ENCODE measurements at places on chromosomes 1 and 21.

DNA sequence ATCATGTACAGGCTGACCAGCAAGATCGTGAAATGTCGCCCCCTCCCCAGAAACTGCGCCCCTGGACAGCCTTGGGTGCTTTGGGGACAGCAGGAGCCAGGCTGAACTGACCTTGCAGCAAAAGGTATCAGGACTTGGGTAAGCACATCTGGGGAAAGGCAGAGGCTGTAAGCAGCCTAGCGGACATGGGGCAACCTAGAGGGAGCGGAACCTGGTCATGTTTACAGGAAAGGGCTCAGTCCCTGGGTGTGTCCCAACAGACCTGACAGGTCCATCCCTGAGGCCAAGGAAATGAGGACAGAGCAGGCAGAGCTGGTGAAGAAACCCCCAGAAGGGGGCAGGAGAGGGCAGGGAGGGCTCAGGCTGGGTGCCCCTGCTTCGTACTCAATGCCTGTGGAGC lies 3.1 kb upstream of the S100A8 start:
- peak; percentile 70 for DNase-seq

DNA sequence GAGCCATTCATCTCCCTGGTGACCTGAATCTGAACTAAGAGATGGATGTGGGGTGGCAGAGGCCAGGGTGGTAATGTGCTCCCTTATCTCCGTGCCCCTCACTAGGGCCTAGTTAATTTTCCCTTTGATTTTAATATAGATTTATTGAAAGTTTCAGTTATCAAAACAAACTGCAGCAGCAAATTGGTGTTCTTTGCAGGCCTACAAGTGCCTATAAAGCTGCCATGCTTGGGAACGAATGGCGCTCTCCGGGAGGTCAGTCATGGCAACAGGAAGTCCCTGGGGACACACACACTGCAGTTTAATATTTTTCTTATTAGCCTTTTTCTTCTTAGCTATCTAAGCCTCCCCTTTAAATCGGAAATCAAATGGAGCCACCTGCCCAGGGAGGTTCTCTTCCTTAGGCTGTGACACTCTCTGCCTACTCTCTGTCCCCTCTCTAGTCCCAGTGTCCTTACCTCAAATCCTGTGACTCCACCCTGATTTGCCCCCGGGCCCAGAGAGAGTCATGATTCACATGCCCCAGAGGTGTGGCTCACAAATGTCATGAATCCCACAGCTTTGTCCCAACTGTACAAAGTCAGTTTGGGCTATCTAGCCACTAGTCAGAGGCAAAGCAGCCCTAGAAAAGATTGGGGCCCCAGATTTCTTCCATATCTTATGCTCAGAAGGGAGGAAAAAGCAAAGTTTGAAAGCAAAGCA lies 4.3 kb upstream of the ERI3 start:
- DNase-seq, result no peak

DNA sequence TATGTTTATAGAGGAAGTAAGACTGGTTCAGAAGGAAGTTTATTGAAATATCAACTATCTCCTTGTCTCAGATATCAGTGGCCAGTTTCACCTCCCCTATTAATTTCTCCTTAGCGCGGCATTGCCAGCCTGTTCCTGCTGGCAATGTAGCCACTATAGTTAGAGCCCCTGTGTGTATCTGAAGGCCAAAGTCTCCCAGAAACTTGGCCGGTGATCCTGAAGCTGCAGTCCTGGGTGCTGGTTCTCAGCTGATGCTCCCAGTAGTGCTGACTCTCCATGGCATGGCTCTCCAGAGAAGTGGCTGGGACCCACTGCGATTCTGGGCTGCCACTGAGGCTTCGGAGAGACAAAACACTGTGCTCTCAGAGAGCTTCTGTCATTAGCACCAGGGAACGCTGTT lies 59.9 kb downstream of the TNN start:
- DNase-seq, result no peak

DNA sequence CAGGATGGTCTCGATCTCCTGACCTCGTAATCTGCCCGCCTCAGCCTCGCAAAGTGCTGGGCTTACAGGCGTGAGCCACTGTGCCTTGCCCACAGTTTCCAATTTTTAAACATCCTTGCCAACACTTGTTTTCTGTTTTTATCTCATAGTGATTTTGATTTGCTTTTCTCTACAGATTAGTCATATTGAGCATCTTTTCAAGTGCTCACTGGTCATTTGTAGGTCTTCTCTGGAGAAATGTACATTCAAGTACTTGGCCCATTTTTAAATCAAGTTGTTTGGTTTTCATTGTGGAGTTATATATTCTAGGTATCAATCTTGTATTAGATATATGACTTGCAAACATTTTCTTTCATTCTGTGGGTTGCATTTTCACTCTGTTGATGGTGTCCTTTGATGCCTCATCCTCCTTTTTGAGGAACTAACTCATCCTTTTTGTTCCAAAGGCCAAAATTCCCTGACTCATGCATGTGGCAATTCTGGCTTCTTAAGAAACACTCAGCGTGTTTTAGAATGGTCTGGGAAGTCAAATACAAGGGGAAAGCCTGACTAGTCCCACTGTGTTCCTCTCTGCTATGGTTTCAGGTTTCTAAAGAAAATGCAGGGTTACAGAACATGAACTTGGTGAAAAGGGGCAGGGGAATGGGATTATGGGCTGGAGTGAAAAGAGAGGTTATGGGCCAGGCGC lies 37.3 kb downstream of the PTAFR start:
- DNase-seq, result no peak

DNA sequence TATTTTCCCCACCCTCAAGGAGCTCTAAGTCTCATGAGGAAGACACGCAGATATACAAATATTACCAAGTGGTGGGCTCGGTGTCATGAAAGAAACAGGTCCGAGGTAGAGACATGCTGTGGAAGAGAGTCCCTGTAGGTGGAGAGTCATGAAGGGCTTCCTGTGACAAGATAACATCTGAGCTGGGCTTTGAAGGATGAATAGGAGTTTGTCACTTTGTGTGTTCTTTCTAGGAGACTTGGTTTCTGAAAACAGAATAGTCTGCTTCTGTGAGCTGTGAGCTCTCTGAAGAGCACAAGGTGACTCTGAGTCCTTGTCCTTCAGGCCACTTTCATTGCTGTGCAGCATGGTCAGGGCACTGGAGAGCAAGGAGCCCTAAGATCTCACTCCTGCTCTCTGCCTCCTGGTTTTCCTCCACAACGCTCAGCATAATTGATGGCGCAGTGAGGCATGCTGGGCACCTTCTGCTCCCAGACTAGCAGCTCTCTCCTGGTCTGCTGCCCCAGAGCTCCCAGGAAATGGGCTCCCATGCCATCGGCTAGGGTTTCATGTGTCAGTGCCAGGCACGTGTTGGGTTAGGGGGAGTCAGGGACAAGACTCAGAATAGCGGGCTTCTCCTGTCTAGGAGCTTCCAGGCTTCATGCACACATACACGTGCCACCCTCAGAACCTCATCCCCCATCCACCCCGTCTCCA lies 209.9 kb upstream of the CSF3R start:
- no peak for DNase-seq

Data from WTC11 (cell line).